ENCODE measurements at places on chromosomes 1 and 21.

- no peak for DNase-seq
Measured at GRCh38 chr1:3283849-3284248, 170.6 kb upstream of the ARHGEF16 start.

GRCh38 chr1:167462341-167462740 is 56.0 kb downstream of the CD247 start:
- no peak for DNase-seq

DNA sequence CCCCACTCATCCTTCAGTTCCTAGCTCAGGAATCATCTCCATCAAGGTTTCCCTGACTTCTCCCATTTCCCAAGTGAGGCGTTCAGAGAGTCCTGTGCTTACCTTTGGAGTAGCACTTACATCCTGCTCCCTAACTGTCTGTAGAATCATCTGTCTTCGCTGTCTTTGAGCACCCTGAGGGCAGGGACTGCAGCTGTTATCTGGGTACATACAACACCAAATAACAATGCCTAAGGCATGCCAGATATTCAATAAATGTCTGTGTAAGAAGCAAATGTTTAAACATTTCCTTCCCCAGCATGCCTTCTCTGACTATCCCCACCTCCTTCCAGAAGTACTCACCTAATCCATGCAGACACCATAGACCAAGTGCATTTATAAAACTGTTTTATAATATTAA is 65.4 kb downstream of the JAK1 start:
- DNase-seq, result no peak

DNA sequence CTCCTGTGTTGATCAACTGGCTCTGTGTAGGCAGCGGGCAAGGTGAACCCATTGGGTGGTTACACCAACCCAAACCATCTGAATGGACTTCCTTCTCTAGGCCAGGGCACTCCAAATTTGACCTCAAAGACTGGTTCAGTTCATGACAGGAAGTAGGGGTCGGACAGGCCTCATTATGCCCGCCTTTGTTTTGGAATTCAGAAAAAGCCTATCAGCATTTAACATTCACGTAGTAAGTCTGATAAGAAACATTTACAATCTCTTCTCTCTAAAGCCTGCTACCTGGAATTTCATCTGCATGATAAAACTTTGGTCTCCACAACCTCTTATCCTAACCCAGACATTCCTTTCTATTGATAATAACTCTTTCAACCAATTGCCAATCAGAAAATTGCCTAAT is 97.1 kb upstream of the ETV3 start:
- DNase-seq, result no peak

- DNase-seq, result no peak
Measured at GRCh38 chr1:66284746-66285145, 249.2 kb upstream of the SGIP1 start.

- no peak for DNase-seq
Measured at GRCh38 chr1:32353886-32354570, 8.3 kb downstream of the FAM229A start.
